Hematopoietic multipotent progenitor cell treated with erythropoietin and hydrocortisone succinate and interleukin-3 and kit ligand, for 17 days (in vitro differentiated cells): ENCODE measurements at places on chromosomes 11 and 22.

DNA sequence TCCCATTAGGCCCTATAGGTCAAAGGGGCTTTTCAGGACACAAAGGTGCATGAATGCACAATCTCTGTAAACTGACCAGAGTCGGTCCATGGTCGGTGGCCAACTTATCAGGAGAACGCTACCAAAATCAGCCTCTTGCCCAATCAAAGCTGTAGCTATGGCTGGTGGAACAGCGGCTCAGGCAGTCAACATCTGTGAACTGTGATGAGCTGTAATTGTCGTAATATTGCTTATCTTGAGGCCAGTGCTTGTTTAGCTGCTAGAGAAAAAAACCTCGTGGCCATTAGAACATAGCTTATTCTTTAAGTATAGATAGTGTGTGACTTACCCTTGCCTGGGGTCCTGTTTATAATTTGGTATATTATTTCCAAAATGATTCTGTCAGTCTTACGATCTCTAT lies 14.4 kb upstream of the CHST1 start:
- no peak for DNase-seq

DNA sequence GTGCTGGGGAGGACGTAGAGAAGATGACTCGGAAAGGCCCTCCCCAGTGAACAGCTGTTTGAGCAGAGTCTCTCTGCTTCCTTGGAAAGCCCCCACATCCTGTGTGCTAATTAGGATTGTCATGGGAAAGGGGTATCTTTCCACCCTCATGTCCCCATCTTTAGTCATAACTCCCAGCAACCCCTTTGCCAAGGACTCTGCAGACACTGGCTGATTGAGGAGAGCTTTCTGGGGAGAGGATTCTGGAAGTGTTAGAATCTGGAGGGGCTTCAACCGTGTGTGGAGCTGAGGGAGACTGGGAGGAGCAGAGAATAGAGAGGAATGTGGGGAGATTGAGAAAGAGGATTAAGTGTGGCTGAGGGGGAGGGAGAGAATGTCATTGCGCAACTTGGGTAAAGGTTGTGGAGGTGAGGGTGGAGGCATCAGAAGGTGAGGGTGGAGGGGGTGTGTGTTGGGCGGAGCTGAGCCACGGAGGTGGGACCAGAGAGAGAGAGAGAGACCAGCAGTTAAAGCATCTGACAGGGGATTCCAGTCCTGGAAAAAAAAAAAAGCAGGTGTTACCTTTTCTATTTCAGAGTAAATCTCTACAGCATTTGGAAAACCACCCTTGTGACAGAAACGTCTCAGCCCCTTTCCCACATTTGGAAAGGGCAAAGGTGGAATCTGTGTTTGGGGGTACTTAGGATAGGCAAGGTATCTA lies 2.2 kb downstream of the DTX4 start:
- DNase-seq = no peak

DNA sequence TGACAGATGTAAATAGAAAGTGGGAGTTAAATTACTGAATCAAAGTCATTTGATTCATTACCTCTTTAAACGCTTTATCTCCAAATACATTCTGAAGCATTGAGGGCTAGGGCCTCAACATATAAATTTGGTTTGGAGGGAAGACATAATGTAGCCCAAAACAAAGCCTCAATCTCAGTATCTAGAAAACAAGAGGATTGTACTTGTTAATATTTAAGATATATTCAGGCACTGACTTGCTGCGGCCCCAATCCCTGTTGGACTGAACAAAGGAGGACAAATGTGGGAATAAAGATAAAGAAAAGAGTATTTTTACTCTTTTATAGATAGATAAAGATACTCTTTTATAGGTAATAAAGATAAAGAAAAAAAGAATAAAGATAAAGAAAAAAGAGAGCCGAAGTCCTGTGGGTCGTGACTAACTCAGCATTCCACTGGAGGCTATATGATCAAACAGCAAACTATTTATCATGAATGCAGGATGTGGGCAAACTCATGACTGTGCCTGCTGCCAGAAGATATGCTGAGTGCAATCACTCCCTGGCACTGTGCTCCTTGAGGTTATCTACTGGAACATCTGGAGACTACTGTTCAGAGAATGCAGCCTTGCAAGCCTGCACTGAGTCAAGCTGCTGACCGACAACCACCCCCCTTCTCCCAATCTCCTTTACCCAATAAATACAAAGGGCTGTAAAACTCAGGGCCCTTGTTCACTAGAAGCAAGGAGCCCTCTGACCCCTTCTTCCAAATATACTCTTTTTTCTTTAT lies 6.9 kb downstream of the OR10V1 start:
- DNase-seq = no peak

DNA sequence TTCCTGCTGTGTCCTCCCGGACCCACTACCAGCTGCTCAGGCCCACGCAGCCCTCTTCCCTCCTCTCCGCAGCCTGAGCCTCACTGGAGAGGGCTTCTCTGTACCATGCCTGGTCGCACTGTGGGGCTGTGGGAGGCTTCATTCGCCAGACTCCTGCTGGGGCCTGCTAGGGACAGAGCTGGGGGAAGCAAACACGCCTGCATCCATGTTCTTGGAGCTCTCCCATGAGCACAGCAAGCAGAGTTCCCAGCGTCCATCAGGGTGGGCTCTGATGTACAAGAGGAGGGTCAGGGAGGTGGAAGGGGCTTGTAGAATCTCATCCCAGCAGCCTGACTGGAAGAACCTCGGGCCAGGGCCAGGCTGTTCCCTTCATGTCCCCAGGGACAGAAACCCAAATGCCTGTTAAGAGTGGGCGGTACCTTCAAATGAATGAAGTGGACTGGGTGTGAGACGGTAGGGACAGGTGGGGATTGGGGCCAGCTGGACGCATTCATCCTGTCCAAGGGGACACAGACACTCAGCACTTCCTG lies 59.9 kb downstream of the MPPED1 start:
- no peak for DNase-seq

GRCh38 chr22:38137876-38138687 lies 27.6 kb upstream of the BAIAP2L2 start:
- no peak for DNase-seq

DNA sequence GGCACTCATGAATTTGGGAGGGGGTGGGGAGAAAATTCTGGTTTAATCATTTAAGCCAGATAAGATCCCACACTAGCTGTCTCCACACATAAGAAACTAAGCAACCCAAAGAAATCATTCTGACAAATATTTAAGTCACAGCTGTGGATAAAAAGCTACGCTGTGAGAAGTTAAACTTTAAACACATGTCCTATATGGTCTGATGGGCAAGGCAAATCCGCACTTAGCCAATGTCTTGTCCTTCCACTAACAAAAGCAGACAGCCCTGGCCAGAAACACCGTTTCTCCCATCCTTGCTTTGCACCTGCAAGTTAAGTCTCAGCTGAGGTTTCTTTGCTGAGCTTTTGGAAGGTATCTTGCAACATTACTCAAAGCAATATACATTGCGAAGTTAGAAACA lies 68.0 kb downstream of the ETS1 start:
- no peak for DNase-seq

DNA sequence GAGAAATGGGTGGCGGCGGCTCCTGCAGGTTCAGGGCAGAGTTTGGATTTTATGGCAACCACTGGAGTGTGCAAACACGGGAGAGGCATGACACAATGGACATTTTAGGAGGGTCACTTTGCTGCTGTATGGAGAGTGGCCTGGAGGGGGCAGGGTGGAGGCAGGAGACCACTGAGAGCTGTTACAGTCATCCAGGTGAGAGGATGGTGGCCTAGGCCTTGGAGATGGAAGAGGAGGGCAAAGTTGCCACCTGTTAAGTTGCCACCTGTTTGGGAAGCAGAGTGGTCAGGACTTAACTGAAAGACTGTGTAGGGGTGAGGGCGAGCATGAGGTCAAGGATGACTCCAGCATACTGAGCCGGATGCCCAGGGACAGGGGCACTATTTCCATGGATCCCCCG lies 2.3 kb upstream of the RAD9A start:
- DNase-seq = peak; percentile 54

GRCh38 chr22:46754110-46754799 lies 8.2 kb upstream of the TBC1D22A start:
- DNase-seq = peak; percentile 73

GRCh38 chr11:64453466-64453865 lies 94.5 kb downstream of the RPS6KA4 start:
- DNase-seq = no peak

- DNase-seq = no peak
Measured at GRCh38 chr11:111726301-111726713, 39.9 kb downstream of the PPP2R1B start.

DNA sequence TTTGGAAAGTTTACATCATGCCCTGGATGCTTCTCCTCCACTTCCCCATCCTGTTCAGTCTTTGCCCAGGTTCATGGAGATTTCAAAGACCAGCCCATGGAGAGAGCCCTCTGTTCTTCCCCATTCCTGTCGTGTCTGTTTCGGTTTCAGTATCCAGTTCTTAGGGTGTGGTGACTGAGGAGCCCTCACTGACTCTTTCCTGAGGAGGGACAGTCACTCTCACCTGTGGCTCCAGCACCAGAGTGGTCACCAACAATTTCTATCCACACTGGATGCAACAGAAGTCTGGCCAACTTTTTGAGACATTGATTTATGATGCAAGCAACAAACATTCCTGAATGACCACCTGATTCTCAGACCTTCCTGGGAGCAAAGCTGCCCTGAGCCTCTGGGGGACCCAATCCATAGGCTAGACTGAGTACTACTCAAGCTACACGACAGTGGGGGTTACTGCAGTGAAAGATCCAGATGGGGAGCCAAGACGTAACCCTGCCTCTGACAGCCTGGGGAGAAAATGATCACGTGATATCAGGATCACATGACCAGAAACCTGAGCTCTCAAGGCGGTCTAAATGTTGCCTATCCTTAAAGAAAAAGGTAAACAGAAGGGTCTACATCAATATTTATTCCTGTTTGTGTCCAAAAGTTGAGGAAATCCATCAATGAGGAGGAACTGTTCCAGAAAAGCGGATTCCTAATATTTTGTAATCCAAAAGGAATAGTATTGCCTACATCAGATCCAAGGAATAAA lies 76.2 kb upstream of the VPREB1 start:
- no peak for DNase-seq

DNA sequence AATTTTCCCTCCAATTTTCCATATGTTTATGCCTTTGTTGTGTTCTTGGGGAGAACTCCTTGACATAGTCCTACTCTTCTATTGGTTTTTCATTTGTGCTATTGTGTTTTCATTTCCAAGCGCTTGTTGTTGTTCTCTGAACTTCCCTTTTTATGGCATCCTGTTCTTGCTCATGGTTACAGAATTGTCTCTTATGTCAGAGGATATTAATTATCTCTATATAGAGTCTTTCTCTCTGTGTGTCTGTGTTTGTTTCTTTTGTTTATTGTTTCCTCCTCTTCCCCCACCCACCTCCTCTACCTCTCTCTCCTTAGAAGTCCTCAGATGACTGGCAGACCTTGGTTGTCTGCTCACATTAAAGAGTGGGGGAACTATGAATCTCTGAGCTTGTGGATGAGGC lies 69.9 kb downstream of the HORMAD2 start:
- DNase-seq = no peak

DNA sequence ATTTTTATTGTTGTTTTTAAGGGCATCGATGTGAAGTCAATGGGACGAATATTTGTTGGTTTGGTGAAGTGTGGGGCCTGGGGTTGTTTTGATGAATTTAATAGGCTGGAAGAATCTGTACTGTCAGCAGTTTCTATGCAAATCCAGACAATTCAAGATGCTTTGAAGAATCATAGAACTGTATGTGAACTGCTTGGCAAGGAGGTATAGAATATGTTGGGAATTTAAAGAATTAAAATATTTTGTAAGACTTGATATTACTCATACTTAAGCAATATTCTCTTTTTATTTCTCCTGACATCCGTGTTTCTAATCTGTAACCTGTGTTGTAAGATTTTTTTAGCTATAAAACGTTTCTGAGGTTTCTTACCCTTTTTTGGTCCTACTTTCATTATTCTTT lies 61.6 kb downstream of the DYNC2H1 start:
- no peak for DNase-seq

- DNase-seq = no peak
Measured at GRCh38 chr11:110972640-110973039, 260.4 kb upstream of the ARHGAP20 start.

DNA sequence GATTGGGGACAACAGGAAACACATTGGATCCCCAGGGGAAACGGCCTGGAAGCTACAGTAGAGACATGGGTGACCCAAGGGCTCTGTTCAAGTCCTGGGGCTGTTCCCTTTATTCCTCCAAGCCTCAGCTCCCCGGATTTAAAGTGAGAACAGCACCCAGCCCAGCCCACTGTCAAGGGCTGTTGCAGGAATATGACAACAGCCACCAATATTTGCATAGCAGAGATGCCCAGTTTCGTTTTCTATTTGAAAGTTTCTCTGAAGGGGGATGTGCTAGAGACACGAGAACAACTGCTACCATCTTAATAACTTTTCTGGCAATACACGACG lies 81.1 kb upstream of the WNT7B start:
- no peak for DNase-seq

DNA sequence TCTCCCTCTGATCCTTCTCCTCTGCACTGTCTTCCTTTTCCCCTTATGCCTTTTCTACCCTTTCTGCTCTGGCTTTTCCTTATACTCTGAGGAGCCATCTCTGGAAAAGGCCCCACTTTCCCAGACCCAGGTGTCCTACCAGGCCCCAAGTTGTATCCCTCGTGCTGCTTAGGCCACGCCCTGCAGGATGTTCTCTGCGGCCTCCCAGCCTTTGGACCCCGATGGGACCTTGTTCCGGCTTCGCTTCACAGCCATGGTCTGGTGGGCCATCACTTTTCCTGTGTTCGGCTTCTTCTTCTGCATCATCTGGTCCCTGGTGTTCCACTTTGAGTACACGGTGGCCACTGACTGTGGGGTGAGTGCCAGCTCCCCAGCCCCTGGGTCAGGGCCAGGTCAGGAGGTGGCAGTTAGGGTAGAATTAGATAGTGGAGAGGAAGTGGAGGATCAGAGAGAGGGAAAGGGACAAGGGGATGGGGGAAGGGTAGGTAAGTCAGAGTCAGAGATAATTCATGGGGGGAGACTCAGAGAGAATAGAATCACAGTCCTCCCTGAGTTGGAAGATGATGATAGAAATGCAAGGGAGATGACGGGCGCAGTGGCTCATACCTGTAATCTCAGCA lies 8.9 kb downstream of the PGAP2 start:
- no peak for DNase-seq

- no peak for DNase-seq
Measured at GRCh38 chr22:41772645-41773044, 27.8 kb upstream of the CCDC134 start.

DNA sequence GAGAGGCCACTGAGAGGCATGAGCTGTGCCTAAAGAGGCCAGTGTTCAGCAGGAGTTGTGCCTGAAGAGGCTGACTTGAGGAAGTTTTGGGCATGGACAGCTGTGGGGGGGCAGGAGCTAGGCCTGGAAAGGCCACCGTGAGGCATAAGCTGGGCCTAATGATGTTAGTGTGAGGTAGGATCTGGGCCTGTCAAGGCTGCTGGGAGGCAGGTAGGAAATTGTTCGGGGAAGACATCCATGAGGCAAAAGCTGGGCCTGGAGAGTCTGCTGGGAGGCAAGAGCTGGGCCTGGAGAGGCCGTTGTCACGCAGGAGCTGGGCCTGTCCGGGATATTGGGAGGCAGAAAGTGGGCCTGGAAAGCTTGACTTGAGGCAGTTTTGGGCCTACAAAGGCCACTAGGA lies 44.9 kb downstream of the OR4C45 start:
- DNase-seq = no peak

GRCh38 chr11:58726737-58727414 lies 4.9 kb downstream of the GLYAT start:
- peak; percentile 22 for DNase-seq

GRCh38 chr11:36039471-36039870 lies 95.6 kb downstream of the LDLRAD3 start:
- DNase-seq = no peak

GRCh38 chr11:20444535-20444934 lies 57.0 kb downstream of the PRMT3 start:
- DNase-seq = no peak
